ENCODE measurements at places on chromosomes 5 and 9.

GRCh38 chr9:36345103-36345846 lies 54.8 kb downstream of the RNF38 start:
- no peak for DNase-seq

DNA sequence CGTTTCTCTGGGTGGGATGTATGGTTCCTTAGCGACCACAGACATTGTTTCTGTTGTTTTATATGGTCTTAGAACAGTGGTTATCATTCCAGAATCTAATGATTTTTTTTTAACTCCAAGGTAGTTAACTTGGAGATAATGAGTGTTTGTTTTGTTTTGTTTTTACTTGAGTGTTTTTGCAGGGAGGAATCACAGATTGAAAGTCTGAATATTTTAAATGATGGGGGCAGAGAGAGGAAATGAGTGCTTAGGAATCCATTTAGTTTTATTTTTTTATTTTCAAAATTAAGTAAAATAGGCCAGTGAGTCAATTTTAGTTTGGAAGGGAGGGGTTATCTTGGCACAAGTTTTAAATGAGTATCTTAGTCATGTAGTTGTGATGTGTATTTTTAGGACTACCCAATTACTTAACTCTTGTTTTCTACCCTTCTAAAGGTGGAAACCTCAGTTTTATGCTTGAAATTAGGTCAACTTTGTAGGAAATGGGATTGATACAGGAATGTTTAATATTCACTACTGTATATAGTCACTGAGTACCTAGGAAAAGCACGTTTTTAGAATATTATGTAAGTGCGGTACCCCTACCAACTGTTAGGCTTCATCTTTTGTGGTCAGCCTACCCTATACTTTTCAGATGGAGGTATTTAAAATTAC lies 2.0 kb downstream of the UBE2R2 start:
- DNase-seq: no peak

- no peak for DNase-seq
Measured at GRCh38 chr9:123523845-123524244, 167.8 kb downstream of the CRB2 start.

DNA sequence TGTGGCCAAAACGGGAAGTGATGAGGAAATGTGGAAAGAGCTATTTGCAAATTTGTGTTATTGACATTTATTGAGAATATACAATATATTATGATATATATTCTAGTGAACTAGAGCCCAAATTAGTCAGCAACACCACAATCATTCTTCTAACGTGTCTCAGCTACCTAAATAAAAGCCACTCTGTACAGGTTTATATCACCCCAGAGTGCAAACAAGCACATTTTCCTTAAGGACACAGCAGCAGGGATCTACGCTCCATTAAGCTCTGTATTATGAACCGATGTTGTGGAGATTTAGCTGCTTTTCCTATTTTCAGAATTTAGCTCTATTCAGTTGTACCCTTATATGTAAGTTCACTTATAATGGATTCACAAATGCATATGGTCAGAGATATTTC lies 77.9 kb downstream of the CDH18 start:
- no peak for DNase-seq

- DNase-seq: no peak
Measured at GRCh38 chr5:142439207-142439860, 114.5 kb upstream of the SPRY4 start.
